ENCODE measurements at places on chromosomes 1 and 21.

- DNase-seq: no peak
Observed at GRCh38 chr1:81192647-81193642, 607.8 kb upstream of the ADGRL2 start.

- no peak for DNase-seq
Observed at GRCh38 chr1:64004451-64005025, 198.9 kb upstream of the UBE2U start.

DNA sequence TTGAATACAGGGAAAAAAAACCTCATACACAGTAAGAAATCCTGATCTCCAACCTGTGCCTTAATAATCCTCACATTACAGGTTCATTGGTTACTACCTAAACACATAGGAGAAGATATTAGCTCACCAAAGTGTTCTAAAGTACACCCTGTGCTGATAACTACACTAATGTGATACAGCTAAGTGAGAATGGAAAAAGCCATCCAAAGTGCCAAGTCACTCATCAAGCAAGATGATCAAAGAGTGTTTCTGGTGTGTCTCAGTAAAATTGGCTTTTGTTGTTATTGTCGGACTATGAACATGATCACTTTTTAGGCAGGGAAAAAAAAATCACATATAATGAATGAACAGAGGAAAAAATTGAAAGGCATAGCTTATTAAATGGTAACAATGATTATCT, 31.4 kb downstream of the EPS15 start:
- no peak for DNase-seq

GRCh38 chr21:36796070-36796469, 97.2 kb downstream of the SIM2 start:
- no peak for DNase-seq

GRCh38 chr1:153659656-153660055, 1.2 kb downstream of the SNAPIN start:
- DNase-seq: no peak

GRCh38 chr1:94693435-94693834, 126.7 kb upstream of the SLC44A3 start:
- no peak for DNase-seq

DNA sequence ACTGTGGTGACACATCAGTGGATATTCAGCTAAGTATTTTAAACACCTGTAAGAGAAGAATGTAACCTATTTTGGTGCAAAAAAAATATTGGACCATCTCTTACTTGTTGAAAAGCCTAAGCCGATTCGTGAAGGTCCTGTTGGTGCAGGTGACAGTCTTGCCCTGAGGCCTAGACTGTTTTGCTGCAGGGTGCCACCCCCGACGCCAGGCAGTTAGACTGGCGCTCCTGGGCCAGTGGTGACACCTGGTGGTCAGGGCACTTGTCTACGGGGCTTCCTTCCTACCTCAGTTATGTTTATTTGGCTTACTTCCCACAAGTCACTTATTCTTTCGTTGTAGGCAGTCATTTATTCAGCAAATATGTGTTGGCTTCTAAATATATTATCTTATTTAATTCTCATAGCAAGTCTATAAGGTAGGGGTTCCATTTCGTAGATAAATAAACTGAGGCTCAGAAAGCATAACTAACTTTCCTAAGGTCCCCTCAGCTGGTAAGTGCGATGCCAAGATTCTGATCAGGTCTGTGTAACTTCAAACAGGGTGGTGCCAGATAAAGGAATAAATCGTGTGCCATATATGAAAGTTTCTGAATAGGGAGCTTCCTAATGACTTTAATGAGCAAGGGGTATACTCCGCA, 1.9 kb downstream of the EEIG2 start:
- peak; percentile 86 for DNase-seq

- no peak for DNase-seq
Observed at GRCh38 chr1:57041901-57042300, 76.1 kb upstream of the C8B start.

DNA sequence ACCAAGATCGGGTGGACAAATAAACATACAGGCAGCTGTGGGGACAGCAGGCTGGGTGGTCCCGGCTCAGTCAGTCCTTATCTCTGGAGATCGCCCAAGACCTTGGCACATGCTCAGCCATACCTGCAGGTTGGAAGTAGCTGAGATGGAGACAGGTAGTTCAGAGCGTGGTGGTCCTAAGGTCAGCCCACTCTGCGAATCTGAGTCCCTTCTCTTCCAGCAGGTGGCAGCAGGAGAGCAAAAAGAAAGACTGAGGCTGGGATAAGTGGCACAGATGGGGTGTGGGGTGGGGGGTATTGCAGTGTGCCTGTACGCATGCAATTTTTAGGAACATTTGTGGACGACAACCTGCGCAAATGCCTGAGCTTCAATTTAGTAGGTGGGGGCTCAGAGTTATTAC, 104.9 kb downstream of the TENT5C start:
- DNase-seq: no peak

- no peak for DNase-seq
Observed at GRCh38 chr21:30646904-30647414, 4.3 kb downstream of the KRTAP20-3 start.

DNA sequence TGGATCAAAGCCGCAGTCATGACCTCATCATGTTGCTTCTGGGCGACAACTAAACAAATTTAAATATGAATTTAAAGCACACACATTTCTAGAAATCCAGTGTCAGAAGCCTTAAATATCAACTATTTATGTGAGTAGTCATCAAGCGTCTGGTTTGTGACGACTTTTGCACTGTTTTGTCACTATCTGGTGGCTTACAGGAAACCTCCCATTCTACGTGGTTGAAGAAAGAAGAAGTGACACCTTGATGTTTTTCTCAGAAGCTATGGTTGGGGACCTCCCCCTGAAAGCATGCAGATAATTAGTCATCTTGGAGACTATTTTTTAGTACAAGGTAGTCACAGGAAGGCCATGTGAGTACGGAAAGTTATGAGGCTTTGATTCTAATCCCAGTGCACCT, 58.5 kb downstream of the TENT5C start:
- DNase-seq: peak; percentile 80

DNA sequence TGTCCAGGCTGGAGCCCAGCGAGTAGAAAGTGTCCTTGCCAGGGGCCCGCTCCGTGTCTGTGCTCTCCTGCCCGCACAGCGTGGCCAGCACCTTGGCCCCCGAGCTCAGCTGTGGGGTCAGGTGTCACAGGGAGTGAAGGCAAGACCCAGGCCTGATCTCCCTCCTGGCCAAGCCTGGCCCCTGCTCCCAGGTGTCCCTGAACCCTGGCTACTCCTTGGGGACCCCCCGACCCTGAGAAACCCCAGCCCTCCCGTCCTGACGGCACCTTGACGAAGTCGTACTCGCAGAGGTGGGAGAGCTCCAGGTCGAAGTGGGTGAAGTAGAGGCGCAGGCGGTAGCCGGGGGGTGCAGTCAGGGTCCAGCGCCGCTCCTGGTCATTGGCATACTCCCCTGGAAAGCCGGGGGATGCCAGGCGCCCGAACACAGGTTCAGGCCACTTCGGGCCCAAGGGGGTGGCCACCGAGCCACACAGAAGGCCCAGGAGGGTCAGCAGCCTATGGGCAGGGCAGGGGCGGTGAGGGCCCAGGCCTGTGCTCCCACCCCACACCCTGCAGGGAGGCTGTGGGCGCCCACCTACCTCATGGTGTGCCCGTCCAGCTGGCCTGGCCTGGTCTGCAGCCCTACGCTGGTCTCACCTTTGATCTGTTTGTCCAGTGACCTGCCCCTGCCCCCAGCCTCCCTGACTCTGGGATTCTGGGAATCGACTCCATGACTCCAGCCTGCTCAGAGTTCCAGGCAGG, at the start of gene MASP2:
Gene MASP2, minus strand, starts transcription at position 615 of the 741 bp plus-strand sequence. Its CDS starts 32 bp downstream, at position 583.
- no peak for DNase-seq

GRCh38 chr1:215001419-215002021, 81.0 kb upstream of the KCNK2 start:
- no peak for DNase-seq

DNA sequence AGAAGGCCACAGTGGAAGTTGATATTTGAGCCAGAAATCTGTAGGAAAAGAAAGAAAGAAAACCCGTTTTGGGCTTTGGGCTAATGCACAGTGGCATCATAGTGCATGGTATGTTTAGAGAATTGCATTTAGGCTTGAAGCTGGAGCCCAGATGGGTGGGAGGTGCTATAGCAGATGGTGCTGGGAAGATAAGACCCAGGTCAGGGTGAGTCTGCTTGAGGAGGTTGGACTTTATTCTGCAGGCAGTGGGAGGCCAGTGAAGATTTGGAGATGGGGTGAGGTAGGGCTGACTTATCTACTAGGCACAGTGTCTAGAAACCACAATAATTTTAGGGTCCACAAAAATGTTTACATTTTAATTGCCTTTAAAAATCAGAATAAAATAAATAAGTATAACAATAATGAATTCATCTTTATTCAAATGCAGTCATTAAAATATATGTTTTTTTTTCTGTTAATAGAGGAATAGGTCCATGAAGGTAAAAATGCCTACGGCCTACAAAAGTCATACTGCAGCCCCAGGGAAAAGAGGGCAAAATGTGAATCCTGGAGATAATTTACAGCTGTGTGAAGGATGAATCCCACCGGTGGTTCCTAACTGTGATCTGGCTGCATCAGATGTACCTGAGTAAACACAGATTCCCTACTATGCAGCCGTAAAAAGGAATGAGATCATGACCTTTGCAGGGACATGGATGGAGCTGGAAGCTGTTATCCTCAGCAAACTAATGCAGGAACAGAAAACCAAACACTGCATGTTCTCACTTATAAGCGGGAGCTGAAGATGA, 8.7 kb downstream of the DNAJC6 start:
- DNase-seq: no peak

DNA sequence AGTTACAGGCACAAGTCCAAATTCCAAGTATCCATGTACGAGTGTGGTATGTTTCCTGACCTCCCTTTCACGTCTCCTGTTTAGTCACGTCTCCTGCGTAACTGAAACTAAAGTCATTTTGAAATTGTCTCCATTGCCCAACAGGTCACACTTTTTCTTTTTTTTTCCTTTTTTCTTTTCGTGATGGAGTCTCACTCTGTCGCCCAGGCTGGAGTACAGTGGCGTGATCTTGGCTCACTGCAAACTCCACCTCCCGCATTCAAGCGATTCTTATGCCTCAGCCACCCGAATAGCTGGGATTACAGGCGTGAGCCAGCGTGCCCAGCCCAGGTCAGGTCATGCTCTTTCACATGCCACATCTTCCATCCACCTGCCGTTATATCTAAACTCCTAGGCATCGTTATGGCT, 38.2 kb downstream of the L1TD1 start:
- DNase-seq: no peak

GRCh38 chr1:53323316-53323715, 4.6 kb downstream of the LRP8 start:
- DNase-seq: no peak

DNA sequence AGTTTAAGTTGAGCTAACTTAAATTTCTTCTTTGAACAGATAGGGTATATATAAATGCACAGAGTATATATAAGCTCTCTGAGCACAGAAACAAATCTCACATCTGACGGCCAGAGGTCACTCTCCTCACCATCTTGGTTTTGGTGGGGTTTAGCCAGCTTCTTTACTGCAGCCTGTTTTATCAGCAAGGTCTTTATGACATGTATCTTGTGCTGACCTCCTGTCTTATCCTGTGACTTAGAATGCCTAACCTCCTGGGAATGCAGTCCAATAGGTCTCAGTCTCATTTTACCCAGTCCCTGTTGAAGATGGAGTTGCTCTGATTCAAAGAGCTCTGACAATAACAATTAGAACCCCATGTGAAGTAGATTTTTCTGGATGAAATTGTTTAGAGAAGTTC, 1.6 kb upstream of the MOV10 start:
- no peak for DNase-seq

DNA sequence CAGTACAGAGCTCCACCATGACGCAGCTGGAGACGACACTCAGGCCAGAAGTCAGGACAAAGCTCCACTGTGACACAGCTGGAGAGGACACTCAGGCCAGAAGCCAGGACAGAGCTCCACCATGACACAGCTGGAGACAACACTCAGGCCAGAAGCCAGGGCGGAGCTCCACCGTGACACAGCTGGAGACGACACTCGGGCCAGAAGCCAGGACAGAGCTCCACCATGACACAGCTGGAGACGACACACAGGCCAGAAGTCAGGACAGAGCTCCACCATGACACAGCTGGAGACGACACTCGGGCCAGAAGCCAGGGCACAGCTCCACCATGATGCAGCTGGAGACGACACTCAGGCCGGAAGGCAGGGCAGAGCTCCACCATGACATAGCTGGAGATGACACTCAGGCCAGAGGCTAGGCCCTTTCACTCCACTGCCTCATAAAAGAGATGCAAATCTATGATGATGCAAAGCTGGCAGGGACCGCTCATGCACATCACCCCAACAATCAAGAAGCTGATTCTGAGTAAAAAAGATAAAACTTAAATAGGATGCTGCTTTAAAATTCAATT, 13.6 kb upstream of the OR2B11 start:
- no peak for DNase-seq

DNA sequence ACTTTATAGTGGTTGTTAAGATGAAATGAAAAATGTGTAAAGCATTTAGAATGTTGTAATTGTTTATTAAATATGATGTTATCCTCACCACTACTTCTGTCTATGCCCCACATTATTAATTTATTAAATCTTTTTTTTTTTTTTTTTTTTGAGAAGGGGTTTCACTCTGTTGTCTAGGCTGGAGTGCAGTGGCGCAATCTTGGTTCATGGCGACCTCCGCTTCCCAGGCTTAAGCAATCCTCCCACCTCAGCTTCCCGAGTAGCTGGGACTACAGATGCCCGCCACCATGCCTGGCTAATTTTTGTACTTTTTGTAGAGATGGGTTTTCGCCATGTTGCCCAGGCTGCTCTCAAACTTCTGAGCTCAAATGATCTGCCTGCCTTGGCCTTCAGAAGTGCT, 7.5 kb downstream of the KCNA10 start:
- no peak for DNase-seq

- DNase-seq: no peak
Observed at GRCh38 chr21:37060296-37060695, 12.6 kb downstream of the PIGP start.

Measured in CD4-positive, alpha-beta T cell treated with Interleukin-1 beta for 1 hour (primary cell).